GM12892 (cell line): ENCODE measurements at places on chromosomes 1 and 21.
A peak's percentile ranks its signal among the peaks of the same experiment; 100 is the strongest.

- DNase-seq = no peak
Observed at GRCh38 chr1:45704637-45705036, 16.7 kb downstream of the TMEM69 start.

DNA sequence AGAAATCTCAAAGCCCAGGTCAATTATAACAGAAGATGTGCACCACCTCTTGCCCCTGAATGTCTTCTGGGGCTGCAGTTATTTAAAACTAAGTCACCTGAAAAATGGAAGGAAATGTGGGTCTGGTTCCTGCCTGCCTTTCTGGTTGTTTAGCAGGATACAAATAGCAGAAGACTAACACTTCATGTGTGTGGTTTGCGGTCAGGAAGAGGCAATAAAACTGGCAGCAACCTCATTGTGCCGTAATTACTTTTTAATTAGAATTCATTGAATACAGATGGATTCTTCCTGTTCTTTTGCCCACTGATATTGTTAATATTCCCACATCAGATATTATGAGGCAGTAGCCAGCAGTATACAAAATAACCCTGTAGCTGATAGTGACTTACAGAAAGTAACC is 345.7 kb downstream of the ZNF326 start:
- DNase-seq = no peak

DNA sequence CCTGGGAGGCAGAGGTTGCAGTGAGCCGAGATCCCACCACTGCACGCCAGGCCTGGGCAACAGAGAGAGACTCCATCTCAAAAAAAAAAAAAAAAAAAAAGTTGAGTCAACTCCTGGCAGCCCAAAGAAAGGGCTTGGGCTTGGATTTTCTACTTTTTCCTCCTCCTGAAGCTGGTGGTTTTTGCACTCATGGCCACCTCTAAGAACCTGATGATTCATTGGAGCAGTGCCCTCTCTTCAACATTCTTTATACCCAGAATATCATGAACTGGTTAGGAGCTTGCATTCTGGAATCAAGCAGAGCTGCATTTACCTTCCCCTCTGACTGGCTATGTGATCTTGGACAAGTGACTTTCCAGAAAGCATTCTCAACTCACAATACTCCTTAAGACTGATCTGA is 3.5 kb upstream of the ACTA1 start:
- no peak for DNase-seq

DNA sequence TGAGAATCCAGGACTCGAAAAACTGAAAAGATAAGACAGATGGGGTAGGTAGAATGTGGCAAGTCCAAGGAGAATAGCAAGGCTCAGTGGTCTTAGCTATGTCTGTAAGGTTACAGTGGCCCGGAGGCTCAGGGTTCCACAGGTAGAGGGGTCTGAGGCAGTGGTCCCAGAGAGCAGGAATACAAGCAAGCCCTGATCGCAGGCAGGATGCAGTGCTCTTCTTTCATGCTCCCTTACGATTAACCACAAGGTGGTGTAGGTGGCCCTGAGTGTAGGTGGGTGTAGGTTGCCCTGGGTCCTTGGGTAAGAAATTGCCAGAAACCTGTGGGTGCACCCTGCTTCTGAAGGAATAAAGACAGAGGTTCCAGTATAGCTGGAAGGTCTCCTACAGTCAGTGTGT is 99.1 kb upstream of the RAB3GAP2 start:
- no peak for DNase-seq

- no peak for DNase-seq
Observed at GRCh38 chr21:44814498-44815023, 3.3 kb downstream of the SUMO3 start.

GRCh38 chr21:45220071-45220481 is 67.6 kb downstream of the POFUT2 start:
- DNase-seq = no peak

DNA sequence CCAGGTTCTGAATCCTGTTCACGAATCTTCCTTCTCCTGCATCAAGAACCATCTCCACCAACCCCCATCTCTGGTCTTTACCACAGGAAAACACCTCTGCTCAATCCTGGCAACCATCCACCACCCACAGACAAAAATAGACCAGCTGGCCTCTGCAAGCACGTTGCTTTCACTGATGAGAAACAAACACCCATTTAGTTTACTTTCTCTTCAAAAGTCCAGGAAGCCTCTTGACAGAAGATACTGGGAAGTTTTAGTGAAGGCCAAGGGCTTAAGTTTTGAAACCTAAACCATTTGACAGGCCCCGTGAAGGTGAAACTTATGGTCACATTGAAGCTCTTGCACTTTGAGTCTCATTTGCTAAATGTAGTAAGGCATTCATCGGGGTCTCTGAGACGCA is 122.6 kb upstream of the PPP2R5A start:
- peak; percentile 27 for DNase-seq

GRCh38 chr1:19773485-19773884 is 26.2 kb downstream of the TMCO4 start:
- DNase-seq = no peak

DNA sequence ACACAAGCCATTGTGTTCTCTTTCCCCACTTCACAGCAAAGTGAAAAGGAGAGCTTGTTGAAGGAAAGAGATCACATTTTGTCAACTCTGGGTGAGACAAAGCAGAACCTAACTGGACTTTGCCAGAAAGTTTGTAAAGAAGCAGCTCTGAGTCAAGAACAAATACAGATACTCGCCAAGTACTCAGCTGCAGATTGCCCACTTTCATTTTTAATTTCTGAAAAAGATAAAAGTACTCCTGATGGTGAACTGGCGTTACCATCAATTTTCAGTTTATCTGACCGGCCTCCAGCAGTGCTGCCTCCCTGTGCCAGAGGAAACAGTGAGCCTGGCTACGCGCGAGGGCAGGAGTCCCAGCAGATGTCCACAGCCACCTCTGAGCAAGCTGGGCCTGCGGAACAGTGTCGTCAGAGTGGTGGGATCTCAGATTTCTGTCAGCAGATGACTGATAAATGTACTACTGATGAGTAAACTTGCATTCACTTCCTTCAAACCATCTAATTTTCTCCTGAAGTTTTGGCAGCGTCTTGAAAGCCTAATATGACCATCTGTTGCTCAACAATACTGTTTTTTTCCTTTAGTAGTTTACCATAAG is 43.7 kb downstream of the BACH1 start:
- DNase-seq = no peak

- no peak for DNase-seq
Observed at GRCh38 chr1:67001682-67002425, 52.1 kb downstream of the SLC35D1 start.

DNA sequence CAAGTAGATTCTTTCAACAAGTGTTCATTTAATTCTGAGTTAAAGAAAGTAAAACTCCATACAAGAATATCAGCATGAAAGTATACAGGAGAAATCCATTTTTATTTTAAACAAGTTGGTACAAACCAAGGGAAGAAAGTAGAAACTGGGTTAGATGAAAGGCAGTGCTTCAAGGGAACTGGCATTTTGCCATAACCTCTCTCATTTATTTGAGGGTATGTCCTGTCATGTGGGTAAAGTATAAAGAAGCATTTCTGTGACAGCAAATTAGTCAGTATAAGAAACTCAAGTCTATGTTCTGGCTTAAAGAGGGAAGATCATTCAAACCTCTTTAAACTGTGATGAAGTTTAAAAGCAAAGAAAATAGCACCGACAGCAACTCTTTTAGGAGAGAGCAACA is 32.0 kb downstream of the OLFM3 start:
- no peak for DNase-seq

- DNase-seq = no peak
Observed at GRCh38 chr1:64549464-64550239, 79.7 kb downstream of the CACHD1 start.

DNA sequence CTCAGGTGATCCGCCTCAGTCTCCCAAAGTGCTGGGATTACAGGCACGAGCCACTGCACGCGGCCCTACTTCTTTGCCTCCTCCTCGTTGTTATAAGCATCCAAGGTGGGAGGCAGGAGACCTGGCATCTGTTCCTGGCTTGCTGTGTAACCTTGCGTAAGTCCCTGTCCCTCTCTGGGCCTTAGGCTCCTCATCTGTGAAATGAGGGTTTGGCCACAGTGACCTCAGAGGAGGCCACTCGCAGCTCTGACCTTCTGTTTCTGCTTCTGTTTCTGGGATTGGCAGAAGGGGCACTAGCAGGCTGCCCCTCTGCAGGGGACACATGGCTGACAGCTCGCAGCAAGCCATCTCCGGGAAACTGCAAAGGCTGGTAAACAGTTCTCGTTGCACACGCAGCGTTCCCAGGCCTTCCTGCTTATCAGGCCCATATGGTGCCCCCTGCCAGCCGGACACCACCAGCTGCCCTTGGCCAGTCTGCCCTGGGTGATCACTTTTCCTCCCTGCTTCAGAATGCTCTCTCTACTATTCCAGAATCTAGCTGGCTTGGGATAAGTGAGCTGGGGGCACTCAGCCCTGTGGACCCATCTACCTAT is 2.6 kb upstream of the LDLRAP1 start:
- no peak for DNase-seq

- no peak for DNase-seq
Observed at GRCh38 chr21:44568261-44568660, 5.3 kb upstream of the KRTAP10-4 start.

GRCh38 chr1:42279055-42279454 is 56.0 kb downstream of the FOXJ3 start:
- no peak for DNase-seq

- no peak for DNase-seq
Observed at GRCh38 chr1:82806133-82806532, 1005.4 kb downstream of the ADGRL2 start.

DNA sequence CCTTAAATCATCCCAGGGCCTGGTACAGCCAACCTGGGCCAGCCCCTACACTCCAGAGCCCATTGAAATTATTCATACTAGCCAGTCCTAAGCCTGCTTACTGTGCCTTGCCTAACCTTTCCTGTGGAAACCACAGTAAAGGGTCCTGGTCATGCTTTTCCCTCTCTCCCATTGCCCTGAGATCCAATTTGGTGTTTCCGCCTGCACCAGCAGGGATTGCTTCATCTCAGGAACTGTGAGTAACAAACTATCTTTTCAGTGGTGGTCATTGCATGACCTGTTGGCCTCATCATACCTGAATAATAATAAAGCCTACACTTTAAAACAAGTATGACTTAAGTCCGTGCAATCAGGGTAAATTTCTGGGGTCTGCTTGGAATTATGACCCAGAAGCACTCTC is 18.7 kb upstream of the GALNT2 start:
- no peak for DNase-seq

GRCh38 chr1:41524676-41525675 is 40.5 kb upstream of the EDN2 start:
- DNase-seq = no peak

- DNase-seq = no peak
Observed at GRCh38 chr1:61808968-61809367, 66.7 kb downstream of the PATJ start.

DNA sequence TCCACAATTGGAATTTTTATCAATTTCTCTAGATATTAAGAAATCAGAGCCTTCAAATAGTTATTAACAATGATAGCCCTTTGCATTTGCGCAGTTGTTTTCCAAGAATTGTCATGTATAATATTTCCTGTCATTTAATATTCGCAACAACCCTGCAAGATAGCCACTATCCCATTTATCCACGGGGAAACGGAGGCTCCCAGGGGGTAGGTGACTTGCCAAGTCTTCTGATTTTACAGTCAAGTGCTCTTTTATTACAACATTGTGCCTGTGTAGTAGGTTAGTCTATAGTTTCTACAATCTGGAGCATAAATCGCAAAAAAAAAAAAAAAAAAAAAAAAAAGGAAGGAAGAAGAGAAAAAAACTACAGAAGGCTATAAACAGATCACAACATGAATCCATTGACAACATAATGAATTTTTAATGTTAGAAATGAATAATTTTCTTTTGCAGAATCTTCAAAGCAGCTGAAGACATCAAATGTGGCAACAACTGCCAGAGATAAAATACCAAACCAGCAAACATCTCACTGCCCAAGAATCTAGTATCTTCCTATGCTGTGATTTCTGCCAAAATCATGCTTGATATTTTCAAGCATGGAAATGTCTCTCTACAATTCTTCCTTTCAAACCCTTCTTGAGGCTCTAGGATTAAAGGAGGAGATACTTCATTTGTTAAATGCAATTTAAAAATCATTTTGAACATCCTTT is 125.5 kb downstream of the PTPN14 start:
- DNase-seq = no peak

- DNase-seq = no peak
Observed at GRCh38 chr1:10031461-10031860, 1.3 kb upstream of the UBE4B start.

DNA sequence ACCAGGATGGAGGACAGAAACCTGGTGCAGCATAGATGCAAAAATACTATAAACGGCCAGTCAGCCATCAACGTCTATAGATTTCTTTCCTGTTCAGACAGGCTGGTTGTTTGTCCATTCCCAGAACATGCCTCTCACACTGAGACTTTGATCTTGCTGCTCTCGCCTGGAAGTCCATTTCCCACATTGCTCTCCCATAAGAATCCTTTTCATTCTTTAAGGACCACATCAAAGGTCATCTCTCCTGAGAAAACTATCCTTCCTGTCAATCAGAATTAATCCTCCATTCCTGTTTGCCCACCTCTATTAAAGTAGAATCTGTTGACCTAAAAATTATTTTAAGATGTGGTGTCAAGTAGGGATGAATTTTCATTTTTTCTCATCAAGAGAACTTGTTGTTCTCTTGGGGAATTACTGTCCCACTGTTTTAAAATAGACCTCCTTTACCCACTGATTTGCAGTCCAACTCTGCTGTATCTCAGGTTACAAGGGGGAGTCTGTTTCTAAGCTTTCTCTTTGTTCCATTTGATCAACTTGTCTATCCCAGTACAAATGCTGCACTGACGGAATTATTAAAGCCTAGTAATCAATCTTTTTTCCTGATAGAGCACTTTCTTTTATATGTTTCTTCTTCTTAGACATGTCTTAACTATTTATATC is 172.7 kb downstream of the PATJ start:
- no peak for DNase-seq

- no peak for DNase-seq
Observed at GRCh38 chr1:3987669-3988235, 87.7 kb upstream of the C1orf174 start.

- no peak for DNase-seq
Observed at GRCh38 chr1:51215169-51215568, 20.9 kb upstream of the RNF11 start.

DNA sequence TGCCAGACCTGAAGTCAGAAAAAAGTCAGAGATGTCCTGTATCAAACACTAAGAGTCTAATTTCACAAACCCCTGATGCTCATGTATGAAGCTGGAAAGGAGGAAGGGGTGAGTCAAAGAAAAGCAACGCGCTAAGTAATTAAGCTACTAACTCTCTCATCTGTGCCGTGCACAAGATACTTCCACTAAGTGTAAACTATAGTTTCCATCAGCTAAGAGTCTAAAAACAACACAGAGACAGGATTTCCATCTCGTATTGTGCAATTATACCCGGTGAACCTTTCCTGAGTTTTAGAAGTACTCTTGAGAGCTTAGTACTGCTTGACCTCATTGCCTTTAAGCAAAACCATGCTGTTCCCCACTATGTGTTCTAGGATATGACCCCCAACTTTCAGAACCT is 19.0 kb downstream of the DNALI1 start:
- DNase-seq = no peak

GRCh38 chr1:154821083-154821482 is 49.0 kb downstream of the KCNN3 start:
- no peak for DNase-seq

GRCh38 chr21:35097525-35097924 is 48.4 kb upstream of the RUNX1 start:
- DNase-seq = no peak
